Germinal center (tissue), 1 donor: ENCODE measurements at places on chromosomes 2 and 18.

DNA sequence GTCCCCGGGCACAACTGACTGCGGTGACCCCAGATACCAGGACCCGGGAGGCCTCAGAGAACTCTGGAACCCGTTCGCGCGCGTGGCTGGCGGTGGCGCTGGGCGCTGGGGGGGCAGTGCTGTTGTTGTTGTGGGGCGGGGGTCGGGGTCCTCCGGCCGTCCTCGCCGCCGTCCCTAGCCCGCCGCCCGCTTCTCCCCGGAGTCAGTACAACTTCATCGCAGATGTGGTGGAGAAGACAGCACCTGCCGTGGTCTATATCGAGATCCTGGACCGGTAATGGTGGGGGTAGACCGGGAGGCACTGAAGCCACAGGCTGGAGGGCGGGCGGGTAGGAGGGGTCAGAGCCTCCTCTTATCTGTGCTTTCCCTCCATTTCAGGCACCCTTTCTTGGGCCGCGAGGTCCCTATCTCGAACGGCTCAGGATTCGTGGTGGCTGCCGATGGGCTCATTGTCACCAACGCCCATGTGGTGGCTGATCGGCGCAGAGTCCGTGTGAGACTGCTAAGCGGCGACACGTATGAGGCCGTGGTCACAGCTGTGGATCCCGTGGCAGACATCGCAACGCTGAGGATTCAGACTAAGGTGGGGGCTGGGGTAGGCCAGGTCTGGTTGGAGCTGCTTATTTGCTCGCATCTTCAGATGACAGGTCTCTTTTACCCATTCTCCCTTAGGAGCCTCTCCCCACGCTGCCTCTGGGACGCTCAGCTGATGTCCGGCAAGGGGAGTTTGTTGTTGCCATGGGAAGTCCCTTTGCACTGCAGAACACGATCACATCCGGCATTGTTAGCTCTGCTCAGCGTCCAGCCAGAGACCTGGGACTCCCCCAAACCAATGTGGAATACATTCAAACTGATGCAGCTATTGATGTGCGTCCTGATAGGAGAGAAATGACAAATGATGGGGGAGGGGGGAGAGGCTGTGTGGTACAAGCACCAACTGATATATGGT is 780 bp downstream of the HTRA2 start:
- DNase-seq = peak; percentile 64

DNA sequence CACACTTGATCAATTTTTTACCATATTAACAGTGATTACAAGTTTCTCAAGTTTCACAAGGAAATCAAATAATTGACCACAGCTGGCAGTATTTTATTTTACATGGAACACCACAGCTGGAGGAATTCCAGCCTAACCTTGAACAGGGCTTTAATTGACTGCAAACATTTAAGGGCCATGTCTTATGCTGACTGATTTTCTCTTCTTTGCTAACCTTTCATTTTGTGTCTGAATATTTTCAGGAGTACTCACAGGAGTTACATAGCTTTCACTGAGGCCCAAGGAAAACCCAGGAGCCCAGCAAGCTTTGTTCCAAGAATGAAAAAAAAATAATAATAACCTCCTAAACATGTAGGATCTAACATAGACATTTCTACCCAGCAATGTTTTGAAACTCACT is 49.6 kb downstream of the FRZB start:
- no peak for DNase-seq

DNA sequence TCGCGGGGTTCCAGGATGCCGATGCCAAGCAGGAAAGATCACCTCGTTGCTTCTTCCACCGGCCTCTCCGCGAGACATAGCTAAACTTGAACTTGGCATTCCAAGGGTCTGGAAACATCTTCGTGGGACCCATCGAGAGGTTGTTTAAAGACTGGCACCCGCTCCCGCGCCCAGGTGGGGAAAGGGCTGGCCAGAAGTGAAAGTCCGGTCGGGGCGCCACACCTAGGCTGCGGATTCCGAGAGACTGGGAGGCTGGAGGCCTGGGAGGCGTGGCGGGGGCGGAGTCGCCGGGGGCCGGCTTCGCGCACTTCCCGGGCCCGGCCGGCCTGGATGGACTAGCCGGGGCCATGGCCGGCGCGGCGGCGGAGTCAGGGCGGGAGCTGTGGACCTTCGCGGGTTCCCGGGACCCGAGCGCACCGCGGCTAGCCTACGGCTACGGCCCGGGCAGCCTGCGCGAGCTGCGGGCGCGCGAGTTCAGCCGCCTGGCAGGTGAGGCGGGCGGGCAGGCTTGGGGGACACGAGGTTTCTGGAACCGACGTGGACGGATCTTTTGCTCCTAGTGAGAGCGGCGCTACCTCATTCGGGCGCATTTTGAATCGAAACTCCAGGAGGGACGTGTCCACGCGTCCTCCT is at the start of gene MOCOS:
Gene MOCOS, plus strand, starts transcription at position 305 of the 633 bp plus-strand sequence. Its CDS starts 43 bp downstream, at position 348.
- peak; percentile 58 for DNase-seq

GRCh38 chr2:241094172-241094571 is 7.9 kb downstream of the MTERF4 start:
- DNase-seq = no peak

DNA sequence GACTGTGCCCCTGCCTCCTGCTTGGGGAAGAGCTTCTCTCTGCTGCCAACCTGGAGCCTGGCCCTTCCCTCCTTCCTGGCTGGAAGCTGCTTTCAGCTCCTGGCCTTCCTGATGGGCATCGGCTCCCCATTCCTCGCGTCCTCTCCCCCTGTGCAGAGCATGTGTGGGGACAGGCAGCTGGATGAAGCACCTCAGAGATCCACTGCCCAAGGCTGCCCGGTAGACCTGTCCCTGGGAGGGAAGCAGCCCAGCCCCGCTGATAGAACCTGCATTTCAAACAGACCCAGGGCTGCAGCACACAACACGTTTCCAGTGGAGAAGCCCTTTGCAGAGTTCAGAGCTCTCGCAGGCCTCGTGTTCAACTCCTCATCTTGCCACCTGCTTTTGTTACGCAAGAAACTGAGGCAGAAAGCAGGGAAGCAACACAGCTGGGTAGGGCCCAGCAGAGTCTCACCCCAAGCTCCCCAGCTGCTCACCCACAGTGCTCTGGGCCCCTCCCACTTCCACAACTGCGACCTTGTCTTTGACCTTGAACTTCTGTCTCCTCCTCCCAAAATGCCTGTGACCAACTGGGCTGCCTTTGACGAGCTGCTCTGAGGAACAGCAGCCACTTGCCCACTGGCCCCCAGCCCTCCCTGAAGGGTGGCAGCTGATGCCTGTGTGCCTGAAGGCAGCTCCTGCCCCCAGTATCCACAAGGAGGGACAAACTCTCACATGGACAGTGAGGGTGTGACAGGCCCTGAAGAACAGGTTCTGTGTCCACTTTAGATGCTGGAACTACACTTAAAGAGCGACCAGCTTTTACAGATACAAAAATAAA is 65.5 kb downstream of the PARD6G start:
- no peak for DNase-seq

DNA sequence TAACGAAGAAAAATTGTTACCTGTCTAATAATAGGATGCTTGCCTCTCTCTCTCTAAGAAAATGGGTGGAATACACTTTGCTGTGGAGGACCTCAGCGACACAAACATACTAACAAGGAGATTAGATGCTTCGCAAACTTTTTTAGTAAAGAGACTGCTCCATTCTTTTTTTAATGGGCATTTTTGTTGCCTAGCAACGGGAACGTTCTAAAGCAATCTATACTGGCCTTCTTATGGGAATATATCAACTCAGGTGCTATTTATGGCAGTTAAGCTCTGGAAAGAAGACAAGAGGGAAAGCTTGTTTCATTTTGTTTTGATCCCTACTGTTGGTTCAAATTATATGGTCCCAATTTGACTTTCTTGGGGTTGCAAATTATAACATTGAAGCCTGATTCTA is 86.8 kb upstream of the CBLN2 start:
- no peak for DNase-seq

DNA sequence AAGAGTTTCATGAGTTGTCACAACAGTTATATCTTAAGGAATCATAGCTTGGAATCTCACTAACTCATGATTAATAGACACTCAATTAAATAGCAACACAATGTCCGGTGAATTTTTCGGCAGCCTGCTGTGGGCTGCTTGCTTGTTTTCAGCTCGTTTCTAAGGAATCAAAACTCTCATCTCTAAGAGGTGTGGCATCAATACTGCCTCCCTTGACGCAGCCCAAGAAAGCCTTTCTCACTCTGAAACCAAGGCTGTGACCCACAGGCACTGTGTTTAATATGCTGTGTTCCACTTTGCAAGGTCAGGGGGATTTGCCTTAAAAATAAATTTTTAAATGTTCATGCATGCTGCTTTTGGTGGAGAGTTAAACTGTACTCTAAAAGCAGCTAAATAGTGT is 5.4 kb downstream of the DCC start:
- DNase-seq = no peak

- no peak for DNase-seq
These were observed 172.0 kb downstream of the SLC4A10 start for GRCh38 chr2:161796192-161796591.

DNA sequence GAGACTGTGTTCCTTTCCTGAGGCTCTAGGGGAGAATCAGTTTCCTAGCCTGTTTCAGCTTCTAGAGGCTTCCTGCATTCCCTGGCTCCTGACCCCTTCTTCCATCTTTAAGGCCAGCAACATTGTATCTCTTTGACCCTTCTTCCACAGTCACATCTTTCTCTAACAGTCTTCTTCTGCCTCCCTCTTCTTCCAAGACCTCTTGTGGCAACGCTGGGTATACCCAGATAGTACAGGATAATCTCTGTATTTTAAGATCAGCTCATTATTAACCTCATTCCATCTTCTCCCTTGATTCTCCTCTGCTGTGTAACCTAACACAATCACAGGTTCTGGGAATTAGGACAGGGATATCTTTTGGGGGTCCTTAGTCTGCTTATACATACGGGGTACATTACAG is 8.9 kb upstream of the MYL12A start:
- no peak for DNase-seq

DNA sequence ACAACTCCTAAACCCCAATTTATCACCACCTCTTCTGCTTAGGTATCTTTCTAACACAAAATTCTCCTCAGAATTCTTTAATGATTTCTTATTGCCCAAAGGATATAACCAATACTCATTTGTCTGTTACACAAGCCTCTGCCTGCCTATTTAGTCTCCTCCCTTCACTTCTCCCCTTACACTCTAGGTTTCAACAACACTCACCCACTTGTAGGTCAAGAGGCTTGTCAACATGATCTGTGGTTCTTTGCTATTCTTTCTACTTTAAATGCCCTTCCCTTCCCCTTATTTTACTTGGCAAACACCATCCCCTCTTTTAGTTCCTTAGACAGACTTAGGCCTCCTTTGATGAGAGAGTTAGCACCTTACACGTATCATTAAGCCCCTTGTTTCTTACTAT is 69.0 kb upstream of the C2orf15 start:
- no peak for DNase-seq

GRCh38 chr18:3508576-3509549 is 58.9 kb downstream of the TGIF1 start:
- DNase-seq = no peak

GRCh38 chr2:169260246-169260645 is 102.1 kb downstream of the LRP2 start:
- no peak for DNase-seq

GRCh38 chr2:209525331-209525730 is 101.5 kb downstream of the MAP2 start:
- DNase-seq = no peak

DNA sequence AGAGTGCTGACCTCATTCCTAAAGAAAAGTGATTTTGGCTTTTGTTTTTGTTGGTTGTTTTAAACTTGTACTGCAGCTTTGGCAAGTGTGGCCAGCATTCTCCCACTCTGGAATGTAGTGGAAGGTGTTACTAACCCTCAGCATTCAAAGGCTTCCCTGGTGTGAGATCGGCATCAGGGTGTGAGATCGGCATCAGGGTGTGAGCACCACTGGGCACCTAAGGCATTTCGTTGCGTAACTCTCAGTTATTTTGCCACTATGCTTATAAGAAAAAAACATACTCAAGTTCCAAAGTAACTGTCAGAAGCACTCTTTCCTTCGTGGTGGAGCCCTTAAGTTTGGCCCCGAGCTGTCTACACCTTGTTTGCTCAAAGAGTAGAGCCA is 1.7 kb downstream of the CYBRD1 start:
- DNase-seq = no peak

DNA sequence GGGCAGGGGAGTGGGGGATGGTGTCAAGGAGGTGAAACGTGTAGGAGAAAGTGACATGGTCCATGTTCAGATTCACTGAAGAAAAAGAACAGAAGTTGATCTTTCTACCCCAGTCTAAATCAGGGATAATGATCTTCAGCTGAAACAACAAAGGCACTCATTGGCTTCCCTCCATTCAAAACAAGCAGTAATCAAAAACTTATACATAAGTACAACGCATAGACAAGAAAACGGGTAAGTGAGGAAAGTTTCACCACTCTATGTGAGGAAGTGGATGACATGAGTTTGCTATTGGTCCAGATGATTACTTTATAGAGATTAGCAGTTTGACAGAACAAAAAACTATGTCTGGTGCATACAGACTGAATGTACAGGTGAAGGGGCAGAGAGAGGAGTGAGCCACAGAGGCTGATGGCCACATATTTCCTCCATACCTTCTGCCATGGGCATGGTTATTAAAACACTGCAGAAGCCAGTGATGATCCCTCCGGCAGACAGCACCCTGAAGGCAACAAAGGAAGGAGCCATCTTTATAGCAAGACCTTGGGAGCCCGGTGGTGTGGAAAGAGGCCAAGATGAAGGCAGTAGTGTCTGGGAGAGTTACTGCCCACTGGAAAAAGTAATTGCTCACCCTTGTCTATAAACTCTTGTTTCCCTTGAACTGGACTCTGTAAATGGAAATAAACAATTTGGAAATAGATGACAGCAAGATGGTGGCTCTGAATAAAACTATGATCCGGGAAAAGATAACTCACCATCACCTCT is 57.7 kb downstream of the SLC25A12 start:
- DNase-seq = no peak

DNA sequence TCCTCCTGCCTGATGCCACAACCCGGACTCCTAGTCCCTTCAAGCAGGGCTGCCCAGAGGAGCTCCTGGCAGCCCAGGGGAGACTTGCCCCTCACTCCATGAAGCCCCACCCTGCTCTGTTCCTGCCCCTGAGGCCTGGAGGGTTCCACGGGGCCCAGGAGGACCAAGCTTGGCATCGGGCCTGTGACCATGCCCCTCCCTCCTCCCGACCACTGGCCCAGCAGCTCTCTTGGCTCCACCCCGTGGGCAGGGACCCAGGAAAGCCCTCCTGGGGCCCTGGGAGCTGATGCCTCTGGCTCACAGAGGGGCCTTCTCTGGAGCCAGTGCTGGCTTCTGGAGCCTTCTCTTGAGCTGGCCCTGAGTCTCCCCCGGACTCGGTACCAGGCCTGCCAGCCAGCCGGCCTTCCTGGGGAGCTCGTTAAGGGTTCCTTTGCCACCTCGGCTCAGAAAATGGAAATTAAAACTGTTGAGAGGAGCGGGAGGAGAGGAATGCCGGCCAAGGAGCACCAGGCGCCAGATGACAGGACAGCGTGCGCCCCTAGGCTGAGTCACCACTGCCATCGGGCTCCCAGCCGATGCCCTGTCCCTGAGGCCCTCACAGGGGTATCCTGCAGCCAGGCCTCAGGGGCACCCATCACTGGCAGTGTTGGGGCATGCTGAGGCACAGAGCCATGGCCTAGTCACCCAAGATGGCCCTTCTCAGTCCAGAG is 40.6 kb upstream of the SNED1 start:
- no peak for DNase-seq

DNA sequence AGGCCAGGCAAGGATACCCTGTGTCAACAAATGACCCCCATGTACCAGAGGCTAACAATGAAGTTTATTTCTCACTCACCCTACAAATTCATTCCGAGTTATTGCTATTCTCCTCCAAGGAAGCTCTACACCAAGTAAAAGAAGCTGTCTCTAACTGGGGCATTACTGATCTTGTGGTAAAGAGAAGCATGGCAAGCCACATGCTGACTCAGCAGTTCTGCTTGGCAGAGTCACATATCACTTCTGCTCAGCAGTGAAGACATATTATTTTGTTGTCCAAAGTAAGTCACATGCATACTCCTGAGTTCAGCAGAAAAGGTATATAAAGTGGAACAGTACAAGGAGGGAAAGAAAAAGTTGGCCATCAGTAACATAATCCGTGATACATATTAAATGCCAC is 315.8 kb downstream of the GULP1 start:
- DNase-seq = no peak
